ENCODE measurements at places on chromosomes 6 and 20.

DNA sequence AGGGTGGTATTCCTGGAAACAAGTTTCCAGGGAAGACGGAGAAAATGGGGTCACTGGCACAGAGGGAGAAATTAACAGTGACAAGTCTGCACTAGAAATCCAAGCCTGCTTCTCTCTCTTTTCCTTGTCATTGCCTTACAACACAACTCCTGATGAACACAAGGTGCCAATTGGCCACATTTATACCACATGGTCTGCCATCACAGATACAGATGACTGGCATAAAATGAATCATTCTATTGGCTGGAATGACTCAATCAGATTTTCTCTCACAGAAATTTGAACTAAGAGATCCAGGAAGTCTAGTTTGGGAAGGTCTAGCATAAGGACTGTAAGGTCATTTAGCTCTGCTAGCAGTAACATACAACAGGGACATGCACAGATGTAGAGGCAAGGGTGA, 190.3 kb downstream of the LINC00237 start:
- peak; percentile 39 for DNase-seq

DNA sequence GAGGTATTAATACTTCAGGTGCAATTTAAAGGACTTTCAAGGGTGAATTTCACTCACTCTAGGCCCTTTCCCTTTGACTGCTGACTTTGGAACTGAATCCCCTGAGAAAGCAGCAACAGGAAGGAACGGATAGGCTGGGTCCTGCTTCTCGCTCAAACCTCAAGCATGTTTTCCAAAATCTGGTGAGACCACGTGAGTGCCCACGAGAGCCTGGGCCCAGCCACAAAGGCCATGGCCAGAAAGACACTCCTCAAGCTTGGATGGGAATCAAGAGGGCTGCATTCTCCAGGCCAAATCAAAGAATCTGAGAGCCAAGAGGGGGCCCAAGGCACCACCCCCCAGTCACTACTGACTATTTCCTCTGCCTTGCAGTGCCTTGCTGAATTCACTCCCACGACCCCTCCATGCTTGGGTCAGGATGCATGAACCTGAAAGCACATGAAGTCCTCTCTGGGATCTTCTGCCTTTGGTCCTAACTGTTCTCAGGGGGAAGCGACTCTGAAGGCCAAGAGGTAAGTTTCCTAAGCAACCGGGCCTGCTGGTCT, 146.1 kb downstream of the NFATC2 start:
- no peak for DNase-seq

- no peak for DNase-seq
Measured at GRCh38 chr6:7249391-7249790, 63.6 kb downstream of the SSR1 start.

GRCh38 chr6:29336269-29336668, 32.4 kb downstream of the OR5V1 start:
- DNase-seq, result no peak

DNA sequence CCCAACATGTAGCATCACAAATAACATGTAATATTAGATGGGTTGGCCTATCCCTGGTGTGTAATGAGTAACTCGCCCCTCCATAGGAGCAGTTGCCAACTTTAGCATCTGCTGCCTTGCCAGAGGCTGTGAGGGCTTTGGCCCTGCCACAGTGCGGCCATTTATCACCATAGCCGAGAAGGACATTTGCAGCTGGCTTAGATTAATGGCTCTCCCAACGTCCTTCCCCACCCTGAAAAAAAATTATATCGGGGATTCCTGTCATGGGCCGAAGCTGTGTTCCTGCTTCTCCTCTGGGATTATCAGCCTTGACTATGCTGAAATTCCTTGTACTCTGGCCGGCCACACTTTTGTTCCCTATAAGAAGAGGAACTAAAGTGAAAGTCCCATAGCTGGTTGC, 7.6 kb upstream of the ADIG start:
- DNase-seq, result no peak

DNA sequence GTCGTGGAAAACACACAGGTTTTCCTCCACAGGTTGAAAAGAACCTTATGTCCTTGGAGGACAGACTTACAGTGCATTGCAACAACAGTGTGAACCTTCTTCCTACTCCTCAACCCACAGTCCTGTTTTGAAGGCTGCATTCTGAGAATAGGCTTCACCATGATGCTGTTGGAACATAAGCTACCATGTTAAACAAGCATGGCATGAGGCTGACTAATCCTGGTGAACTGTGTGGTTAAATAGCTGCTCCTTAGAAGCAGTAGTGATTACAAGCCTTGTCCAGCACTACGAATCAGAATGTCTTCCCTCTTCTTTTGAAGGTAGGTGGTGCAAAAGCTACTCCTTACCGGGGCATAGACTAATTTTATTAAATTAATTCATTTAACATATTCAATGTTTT, 368.5 kb upstream of the EPHA7 start:
- no peak for DNase-seq

DNA sequence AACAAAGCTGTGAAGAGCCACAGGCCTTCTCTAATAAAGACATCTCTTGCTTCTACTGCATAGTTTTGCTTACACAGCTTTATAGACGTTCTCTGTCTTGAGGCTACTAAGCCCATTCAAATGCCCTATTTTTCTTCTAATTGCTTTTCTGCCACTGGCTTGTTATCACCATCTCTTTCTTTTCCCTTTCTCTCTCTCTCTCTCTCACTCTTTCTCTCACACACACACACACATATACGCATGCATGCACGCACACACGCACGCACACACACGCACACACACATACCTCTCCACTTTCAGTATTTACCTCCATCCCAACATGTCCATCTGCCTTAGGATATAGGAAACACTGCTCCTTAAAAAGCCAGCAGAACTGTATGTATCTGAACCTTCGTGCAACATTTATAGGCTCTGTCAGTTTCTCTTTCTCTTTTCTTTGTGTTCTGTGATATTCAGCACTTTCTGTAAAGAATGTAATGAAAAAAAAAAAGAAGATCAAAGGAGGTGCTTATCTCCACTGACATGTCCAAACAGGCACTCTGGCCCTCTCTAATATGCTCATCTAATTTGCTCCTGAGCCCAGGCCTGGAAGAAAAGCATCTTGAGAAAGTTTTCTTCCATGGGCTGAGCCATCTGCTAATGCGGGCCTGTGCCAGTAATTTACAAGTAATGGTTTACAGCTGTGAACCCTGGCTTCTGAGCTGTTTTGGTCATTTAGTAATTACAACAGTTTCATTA, 1046.7 kb upstream of the MAP3K7 start:
- DNase-seq, result no peak

- no peak for DNase-seq
Measured at GRCh38 chr6:7494638-7495037, 46.8 kb upstream of the DSP start.

DNA sequence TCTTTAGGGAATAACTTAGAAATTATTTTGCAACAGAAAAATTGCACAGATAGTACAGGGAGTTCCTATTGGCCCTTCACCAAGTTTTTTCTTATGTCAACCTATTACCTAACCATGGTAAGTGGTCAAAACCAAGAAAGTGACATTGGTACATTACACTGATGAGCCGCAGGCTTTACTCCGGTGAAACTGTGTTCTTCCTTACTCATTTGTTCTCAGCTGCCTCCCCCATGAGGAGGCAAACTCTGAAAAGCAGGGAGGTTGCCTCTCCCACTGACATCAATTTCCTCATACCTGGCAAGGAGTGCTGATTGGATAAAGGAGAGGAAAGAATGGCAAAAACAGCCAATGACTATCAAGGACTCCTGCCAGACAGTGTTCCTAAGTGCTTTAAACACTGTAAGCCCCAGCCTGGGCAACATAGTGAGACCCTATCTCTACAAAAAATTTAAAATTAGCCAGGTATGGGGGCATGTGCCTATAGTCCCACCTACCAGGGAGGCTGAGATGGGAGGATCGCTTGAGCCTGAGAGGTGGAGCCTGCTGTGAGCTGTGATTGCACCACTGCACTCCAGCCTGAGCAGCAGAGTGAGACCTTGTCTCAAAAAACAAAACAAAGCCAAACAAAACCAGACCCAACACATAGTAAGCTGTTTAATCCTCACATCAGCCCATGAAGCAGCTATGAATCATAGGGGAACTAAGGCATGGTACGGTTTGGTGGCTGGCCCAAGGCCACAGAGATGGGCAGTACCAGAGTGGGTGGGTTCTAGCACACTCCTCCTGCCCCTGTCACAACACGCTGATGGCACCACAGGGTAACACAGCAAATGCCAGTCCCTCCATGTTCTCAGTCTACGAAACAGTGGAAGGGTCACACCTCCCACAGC, 24.7 kb downstream of the C20orf203 start:
- DNase-seq, result no peak

DNA sequence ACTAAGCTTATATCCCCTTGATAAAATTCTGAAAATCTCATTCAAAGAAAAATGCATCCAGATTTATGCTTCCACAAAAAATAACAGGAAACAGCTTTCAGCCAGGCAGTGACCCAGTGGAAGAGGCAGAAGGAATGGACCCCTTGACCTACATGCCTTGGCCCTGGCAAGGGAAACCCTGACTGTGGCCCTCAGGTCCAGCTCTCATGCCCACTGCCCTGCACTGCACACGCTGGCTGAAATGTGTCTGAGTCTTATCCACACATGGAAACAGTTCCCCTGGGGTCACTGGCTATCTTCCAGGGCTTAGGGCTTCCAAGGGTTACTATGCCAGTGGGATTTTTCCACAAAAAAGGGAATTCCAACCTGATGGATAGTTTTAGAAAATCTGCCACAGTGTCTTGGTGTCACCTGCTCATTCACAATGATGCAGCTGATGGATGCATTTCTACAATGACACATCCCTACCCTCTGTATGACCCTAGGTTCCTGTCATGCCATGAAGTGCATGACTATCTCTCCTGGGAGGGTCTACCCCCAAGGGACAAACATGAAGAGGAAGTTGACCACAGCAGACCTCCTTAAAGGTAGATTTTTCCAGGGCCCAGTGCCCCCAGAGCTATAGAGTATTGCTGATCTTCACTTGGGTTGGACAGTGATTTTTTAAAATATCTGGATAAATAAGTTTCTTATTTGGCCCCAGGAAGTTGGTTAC, 121.9 kb upstream of the CD93 start:
- no peak for DNase-seq

GRCh38 chr6:44868335-44868668, 459.8 kb upstream of the RUNX2 start:
- no peak for DNase-seq

DNA sequence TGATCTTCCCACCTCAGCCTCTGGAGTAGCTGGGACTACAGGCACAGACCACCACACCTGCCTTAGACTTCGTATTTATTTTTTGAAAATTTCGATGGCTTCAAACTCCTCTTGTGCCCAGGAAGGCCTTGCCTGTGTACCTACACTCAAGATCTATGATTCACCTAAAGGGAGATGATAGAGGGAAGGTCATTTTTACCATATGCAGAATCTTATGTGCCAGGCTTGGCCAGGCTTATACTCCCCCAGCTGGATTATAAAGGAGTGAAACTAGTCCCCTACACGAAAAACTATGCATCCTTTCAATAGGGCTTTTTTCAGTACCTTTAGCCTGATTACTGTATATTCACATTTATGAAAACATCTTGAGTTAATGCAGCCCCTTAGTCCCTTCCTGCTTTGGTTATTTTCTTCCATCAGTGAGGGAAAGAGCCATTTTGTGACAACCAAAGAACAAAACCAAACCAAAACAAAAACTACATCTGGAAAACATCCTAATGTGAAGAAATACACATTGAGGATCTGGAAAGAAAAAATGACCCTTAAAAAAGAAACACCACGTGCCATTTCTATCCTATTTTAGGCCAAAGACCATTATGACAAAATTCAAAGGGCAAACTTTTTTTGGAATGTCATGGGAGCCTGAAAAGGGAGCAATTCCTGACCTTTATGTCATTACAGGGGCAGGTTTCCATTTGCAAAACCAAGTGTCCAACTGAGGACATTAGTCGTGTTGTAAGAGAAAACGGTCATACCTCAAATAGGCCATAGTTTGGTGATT, 34.7 kb downstream of the RIPOR2 start:
- DNase-seq, result no peak

- no peak for DNase-seq
Measured at GRCh38 chr6:21327326-21328112, 266.0 kb upstream of the SOX4 start.

GRCh38 chr6:160895562-160895961, 96.0 kb upstream of the MAP3K4 start:
- DNase-seq, result no peak

GRCh38 chr6:9647071-9647445, 767.8 kb downstream of the TFAP2A start:
- no peak for DNase-seq

DNA sequence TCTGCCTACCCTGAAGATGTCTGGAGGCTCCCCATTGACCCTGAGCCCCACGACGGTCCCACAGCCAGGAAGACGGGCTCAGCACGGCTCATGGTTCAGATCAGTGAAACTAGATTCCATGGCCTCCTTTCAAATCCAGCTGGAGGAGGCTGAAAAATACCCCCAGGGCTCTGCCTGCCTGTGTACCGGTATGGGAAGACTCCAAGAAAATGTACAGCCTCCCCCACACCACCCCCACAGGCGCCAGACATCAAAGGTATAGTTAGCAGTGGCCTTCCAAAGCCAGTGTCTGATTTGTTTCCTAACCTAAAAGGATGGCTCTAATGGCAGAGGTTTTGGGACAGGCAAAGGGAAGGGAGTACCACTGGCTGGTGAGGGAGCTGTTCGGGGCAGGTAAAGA, 86.2 kb upstream of the SNAP25 start:
- DNase-seq, result no peak

- DNase-seq, result no peak
Measured at GRCh38 chr6:111329882-111330633, 153.0 kb downstream of the REV3L start.

All from SK-MEL-5 (cell line).